ENCODE measurements at places on chromosomes 4 and X. TPM values are rescaled to one million over a fixed set of nuclear protein-coding genes. Genes with fewer than 3 reads are reported as not detected.

The FRG2 gene
- not detected for total RNA-seq

GRCh38 chr4:48669086-48669485 lies 111.0 kb downstream of the FRYL start:
- no peak for DNase-seq

The CXCL5 gene
- 0.67 TPM for total RNA-seq

DNA sequence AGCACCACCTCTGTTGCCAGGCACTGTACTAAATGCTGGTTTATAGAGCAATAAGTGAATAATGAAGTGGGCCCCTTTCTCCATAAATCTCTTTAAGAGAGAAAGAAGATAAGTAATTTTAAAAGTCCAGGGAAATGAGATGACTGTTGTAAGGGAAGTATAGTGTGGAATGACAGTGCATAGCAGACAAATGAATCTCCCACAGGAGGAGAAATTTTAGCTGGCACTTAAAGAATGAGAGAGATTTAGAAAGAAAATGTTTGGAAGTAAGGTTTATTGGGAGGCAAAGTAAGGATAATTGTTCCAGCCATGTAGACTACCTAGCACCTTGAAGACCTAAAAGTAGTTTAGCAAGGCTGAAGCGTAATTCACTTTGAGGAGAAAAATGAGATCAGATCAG lies 1081.1 kb upstream of the PABPC4L start:
- no peak for DNase-seq

DNA sequence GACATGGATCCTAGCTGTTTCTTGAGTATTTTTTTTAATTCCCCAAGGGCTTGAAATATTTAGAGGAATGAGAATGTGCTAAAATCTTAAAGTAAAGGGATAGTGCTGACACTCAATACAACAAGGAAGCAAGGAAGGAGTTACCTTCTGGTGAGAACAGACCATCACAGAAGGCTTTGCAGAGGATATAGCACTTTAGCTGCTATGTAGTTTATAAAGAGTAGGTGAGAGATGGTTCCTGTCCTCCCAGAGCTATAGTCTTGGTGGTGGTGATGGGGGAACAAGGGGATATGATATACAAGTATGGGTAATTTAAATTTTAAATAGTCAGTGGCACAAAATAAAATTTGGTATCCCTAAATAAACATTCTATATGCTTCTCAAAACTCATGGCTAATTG lies 47.6 kb downstream of the MTHFD2L start:
- DNase-seq, result no peak

The IL2RG gene
- not detected for total RNA-seq

Measured in Caki2 (cell line).